Activated T-helper 1 cell treated with anti-CD3 and anti-CD28 coated beads, Interleukin-2, amount 50 U/mL, for 16 hours (primary cell): ENCODE measurements at places on chromosomes 6 and 20.

DNA sequence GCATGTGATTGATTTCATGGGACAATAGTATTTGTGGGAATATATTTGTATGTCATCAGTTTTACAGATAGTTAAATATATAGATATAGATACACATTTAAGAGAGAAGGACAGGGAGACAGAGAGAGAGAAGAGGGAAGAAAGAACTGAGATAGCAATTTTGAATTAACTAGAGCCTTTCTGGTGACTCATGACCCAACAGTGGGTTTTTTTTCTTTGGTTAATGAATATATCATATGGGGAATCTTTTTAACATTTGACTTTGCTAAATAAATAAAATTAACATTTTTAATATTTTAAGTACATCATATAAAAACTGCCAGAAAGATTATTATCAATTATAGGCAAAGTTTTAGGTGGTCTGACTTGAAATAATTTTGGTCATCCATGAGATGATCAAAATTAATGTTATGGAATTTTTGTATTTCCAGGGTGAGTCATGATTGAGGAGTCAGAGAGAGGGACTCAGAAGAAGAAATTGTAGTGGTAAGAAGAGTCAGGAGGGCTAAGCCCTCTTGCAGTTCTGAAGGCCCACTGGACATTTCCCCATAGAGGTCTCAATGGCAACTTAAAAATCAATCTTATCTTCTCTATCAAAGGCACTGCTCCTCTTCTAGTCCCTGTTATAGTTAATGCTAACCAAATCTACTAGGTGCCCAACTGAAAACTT, 508.1 kb upstream of the MAP3K7 start:
- no peak for DNase-seq

DNA sequence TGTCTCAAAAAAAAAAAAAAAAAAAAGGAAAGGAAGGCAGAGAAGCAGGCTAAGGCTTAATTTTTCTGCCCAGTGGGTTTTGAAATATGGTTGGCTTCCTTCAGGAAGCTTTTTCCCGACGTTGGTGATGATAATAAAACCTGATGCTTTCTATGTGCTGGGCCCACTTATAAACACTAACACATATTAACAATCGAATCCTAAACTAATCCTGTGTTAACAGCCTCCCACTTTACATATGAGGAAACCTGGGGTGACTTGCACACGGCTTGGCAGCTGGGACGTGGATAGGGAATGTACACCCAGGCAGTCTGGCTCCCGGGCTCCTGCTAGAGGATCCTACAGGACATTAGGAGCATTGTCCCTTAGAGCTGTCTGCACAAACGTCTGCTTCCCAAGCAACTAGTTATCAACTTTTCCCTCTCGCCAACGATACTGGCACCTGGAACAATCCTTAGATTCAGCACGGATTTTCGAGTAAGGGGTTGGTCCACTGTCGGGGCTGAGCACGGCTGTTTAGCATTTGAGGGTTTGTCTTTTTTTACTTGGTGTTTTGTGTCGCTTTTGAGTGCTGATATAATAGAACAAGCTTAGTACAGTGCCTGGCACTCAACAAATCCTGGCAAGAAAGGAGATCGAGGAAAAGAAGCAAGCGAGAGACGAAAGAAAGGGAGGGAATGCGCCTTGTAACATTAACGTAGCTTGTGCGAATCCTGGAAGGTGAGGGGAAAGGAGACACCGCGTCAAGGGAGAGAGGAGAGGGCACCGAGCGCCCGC, 622 bp upstream of the KIZ start:
- DNase-seq, result no peak

DNA sequence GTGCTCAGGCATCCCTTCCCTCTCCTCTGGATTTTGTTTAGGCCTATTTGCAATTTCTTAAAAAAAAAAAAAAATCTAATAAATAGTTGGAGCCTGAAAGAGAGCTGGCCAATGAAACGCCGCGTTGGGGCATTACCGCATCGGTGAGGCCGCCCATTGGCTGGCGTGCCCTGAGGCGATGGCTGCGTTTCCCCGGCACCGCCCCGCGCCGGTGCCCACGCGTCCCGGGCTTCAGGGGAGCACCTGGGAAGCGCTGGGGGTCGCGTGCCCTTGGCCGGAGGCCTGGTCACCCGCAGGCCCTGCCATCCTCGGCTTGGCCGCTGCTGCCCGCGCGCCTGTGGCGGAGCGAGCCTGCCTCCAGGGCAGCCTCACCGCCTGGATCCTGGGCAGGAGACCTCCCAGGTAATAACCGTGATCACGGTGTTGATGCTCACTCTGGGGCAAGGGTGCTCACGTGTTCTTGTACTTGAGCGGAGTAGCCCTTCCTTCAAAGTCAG, 155.4 kb downstream of the NRN1 start:
- peak; percentile 27 for DNase-seq

- no peak for DNase-seq
Measured at GRCh38 chr20:36917943-36918342, 33.6 kb downstream of the SAMHD1 start.

- no peak for DNase-seq
Measured at GRCh38 chr6:91088515-91088914, 501.6 kb upstream of the MAP3K7 start.
